Gastroesophageal sphincter (tissue), 4 donors: ENCODE measurements at places on chromosomes 12 and 14.

GRCh38 chr12:110906516-110906915 lies 13.9 kb downstream of the MYL2 start:
- ATAC-seq = no peak

- ATAC-seq = no peak
These were observed 24.4 kb downstream of the ATP23 start for GRCh38 chr12:57965766-57966165.

- ATAC-seq = no peak
These were observed at the start of gene CACNA2D4 for GRCh38 chr12:1918081-1918883. Gene CACNA2D4, minus strand, starts transcription at chr12:1918652. Its CDS starts 179 bp downstream, at chr12:1918473.

- ATAC-seq = no peak
These were observed 26.7 kb downstream of the BEGAIN start for GRCh38 chr14:100560471-100560870.

DNA sequence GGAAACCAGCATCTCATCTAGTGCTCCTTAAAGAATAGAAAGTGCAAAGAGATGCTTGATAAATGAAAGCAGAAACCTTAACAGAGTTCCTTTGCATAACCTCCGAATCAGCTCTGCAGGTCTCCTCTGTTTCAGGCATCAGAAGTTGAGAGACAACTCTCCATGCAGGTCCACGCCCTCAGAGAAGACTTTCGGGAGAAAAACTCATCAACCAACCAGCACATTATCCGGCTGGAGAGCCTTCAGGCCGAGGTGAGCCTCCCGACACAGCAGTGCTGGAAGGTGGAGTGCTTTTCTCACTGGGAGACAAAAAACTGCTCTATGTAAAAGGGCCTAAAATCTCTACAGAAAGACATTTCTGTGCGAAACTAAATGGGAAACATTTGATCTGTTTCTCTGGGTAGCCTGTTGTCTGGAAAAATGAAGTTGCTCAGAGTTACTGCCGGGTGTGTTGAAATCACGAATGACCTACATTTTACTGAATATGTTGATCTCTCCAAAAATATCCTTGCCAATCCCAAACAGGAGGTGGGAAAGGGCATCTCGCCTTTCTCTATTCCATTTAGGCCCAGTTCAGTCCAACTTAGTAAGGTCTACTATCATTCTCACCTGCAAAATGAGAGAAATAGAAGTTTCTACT lies 54.9 kb downstream of the RAB35 start:
- ATAC-seq = no peak

GRCh38 chr14:73722581-73722980 lies 8.4 kb upstream of the PNMA1 start:
- no peak for ATAC-seq

DNA sequence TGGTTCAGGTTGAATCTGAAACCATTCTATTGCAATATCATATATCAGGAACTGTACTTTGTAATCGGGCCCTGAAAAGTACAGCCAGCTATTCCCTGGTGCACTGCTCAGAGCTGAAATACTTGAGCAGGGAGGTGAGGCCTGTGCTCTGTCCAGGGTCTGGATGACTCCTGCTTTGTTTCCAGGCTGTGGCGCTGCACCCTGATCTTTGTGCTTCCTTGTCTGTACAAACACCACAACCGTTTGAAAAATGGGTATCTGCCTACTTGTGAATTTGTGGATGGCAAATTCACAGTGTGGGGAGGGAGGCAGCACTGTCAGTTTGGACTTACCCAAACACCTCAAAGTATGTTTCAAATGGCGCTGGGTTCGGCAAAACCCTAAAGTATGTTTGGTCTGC lies 155.4 kb upstream of the FAR2 start:
- no peak for ATAC-seq

GRCh38 chr14:69612783-69613130 lies 1.4 kb downstream of the SUSD6 start:
- ATAC-seq = no peak

GRCh38 chr14:77882098-77882497 lies 82.2 kb downstream of the ADCK1 start:
- peak; percentile 19 for ATAC-seq

DNA sequence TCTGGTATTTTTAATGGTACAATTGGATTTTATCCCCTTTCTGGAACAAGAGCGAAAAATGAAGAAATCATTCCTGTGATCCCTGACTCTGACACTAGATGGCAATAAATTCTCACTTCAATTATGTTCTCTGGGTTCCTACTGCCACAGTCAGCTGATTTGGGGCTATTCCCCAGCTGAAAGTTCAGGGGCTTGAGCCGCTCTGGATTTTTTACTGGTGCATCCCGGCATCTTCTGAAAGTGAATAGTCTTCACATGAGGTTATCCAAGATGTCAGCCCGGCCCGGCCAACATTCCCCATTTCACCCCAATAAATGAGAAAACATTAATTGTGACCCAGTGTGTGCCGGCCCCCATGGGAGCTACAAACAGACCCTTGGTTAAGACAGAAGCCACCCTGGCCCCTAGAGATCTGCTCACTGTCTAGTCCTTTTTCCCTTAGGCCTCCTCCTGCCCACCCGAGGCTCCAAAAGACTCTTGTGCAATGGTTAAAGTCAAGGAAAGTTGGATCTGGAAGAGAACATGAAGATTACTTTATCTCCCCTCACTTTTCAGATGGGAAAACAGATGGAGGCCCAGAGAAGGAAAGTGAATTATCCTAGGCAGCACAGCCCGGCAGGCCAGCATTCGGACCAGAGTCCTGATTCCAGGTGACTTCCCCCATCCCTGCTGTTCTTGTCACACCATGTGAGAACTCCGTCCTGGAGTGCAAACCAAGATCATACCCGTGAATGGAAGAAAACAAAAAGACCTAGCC lies 20.8 kb downstream of the CKAP4 start:
- no peak for ATAC-seq

GRCh38 chr14:105223260-105223659 lies 25.1 kb upstream of the BTBD6 start:
- ATAC-seq = no peak

GRCh38 chr14:77640756-77641533 lies 24.5 kb upstream of the SPTLC2 start:
- ATAC-seq = no peak

- ATAC-seq = no peak
These were observed 146.3 kb downstream of the CAND1 start for GRCh38 chr12:67415473-67415872.

DNA sequence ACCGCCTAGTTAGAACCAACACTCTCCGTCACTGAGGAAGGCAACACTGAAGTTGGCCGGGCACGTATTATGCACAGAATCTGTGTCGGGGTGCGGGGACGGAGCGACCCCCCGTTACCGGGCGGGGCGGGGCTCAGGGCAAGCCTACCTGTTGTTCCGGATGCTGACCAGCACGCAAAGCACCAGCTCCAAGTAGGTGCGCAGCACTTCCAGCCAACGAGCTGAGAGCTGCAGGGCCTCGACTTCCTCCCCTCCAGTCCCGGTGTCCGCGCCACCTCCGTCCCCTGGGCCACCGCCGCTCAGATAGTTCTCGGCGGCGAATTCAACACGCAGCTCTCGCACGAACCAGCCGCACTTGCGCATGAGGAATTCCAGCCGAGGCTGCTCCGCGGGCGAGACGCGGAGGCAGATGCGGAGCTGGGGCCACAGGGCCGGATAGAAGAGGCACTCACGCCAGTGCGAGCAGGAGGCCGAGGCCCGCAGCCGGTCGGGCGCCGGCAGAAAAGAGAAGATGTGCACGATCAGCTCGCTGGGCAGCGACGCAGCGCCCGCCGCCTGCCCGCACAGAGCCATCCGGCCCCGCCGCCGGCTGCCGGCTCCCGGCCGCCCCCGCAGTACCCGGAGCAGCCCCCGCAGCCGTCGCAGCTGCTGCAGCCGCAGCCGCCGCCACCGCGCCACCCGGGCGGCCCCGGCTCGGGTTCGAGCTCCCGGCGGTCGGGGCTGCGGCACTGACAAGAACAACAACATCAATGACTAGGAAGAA lies 636 bp downstream of the FBXO33 start:
- no peak for ATAC-seq

DNA sequence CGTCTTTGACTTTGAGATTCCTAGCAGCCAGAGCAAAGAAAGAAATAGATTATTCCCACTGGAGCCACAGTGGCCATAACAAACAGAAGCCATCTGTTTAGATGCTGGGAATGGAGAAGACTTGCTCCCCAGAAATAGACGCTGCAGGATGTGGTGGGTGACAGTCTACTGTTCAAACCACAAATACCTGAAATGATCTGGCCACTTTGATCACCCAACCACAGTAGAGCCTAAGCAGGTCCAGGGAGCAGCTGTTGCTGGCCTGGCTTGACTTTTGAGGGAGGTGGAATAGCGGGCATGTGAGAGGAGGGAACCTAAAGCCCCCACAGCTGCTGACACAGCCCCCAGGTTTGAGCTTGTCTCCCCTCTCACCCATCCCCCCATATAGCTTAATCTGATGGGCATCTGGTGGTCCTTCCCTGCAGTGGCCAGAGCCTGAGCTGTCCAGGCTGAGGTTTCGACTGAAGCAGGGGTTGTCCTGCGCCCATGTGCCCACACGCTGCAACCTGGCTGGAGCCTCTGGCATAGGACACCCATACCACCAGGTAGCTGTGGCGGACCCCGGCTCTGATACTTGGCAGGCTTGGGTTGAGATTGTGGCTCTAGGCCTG lies 38.7 kb downstream of the SH2B3 start:
- no peak for ATAC-seq

DNA sequence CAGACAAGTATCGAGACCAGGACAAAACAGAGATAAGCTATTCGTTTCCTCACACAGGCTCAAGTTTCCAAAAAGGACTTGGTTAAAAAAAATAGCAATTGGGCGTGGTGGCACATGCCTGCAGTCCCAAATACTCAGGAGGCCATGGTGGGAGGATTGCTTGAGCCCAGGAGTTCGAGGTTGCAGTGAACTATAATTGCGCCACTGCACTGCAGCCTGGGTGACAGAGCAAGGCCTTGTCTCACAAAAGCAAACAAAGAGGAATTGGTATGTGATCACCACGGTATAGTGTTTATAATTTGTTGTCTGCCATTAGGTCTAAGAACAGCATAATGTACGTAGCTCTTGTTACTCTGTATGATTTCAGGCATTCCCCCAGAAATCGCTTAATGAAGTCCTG lies 175.3 kb downstream of the DERA start:
- ATAC-seq = no peak

GRCh38 chr12:93793983-93794382 lies 116.8 kb downstream of the CRADD start:
- ATAC-seq = no peak

GRCh38 chr14:65231286-65231980 lies 129.1 kb upstream of the MAX start:
- ATAC-seq = no peak

DNA sequence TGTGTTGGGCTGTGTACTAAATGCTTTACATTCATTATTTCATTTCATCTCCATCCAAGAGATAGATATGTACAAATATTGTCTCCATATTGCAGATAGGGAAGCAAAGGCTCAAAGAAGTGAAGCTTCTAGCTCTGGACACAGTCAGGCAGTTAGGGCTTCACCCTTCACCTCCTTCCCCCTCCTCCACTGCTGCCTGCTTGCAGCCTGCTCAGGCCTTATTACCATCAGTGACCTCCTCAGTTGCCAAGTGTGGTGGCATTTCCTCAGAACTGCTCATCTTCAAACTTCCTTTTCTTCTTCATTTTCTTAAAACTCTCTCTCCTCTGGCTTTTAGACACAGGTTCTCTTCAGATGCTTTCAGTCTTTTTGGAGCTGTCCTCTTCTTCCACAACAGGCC lies 4.7 kb upstream of the GPATCH2L start:
- ATAC-seq = no peak

GRCh38 chr14:62103464-62103863 lies 341.2 kb downstream of the SNAPC1 start:
- ATAC-seq = no peak

DNA sequence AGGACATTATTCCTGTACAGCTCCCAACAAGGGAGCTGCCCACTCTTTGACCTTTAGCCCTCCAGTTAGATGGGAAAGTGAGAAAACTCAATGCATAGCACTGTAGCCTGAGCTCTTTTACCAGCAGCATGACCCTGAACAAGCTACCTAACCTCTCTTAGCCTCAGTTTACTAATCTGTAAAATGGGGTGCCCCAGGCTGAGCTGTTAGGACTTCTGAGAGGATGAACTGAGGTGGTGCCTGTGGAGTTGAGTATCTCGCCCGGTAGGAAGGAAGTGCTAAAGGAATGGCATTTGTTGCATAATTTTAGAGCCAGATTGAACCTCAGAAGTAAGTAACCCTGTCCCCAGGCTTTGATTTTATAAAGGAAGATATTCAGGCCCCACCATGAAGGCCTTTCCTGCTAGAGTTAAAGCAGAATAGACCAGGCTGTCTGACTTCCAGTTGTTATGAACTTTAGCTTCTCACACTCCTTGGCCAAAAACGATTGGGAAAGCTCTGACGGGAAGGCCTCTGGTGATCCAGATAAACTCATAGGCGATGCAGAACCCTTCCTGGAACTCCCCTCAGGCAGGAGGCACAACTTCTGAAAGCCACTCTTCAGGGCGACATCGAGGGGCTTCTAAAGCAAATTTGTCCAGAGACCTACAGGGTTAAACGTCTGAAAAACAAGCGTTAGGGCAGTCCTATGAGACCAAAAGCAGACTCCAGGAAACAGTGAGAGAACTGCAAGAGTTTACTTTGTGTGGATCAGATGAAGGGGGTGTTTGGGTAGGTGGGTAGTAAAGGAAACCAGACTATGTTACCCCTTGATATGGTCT lies 2.5 kb upstream of the SERPINA10 start:
- no peak for ATAC-seq

GRCh38 chr12:6074427-6074826 lies 50.0 kb downstream of the VWF start:
- no peak for ATAC-seq
